CD4-positive, alpha-beta T cell treated with Interleukin-17A for 4 hours (primary cell): ENCODE measurements at places on chromosomes 12 and 14.

DNA sequence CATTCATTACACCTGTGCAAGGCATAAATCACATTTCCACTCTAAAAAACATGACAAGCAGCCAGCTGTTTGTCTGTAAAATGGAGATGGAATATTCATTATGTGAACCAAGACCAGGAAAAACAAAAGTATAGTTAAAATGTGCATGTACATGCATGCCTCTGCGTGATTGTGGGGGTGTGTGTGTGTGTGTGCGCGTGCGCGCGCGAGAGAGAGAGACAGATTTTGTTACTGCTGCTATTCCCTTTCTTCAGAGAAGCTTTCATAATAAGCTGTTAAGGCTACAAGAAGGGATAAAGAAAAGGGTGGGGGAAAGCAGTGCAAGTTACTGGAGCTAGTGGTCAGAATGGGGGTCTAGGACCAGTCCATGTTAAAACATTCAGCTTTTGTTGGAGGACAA is 430.3 kb downstream of the NAV3 start:
- DNase-seq = no peak

DNA sequence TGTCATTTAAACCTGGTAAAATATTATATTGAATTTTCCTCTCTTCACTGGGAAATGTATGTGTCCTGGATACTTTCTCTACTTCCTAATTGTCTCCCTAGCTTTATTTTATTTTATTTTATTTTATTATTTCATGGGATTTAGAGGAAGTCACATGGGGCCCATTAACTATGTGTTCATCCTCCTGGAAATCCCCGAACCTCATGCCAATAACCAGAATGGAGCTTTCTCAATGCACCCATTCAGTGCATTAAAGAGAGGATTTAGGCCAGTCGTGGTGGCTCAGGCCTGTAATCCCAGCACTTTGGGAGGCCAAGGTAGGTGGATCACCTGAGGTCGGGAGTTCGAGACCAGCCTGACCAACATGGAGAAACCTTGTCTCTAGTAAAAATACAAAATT is 1.3 kb upstream of the RPGRIP1 start:
- no peak for DNase-seq

DNA sequence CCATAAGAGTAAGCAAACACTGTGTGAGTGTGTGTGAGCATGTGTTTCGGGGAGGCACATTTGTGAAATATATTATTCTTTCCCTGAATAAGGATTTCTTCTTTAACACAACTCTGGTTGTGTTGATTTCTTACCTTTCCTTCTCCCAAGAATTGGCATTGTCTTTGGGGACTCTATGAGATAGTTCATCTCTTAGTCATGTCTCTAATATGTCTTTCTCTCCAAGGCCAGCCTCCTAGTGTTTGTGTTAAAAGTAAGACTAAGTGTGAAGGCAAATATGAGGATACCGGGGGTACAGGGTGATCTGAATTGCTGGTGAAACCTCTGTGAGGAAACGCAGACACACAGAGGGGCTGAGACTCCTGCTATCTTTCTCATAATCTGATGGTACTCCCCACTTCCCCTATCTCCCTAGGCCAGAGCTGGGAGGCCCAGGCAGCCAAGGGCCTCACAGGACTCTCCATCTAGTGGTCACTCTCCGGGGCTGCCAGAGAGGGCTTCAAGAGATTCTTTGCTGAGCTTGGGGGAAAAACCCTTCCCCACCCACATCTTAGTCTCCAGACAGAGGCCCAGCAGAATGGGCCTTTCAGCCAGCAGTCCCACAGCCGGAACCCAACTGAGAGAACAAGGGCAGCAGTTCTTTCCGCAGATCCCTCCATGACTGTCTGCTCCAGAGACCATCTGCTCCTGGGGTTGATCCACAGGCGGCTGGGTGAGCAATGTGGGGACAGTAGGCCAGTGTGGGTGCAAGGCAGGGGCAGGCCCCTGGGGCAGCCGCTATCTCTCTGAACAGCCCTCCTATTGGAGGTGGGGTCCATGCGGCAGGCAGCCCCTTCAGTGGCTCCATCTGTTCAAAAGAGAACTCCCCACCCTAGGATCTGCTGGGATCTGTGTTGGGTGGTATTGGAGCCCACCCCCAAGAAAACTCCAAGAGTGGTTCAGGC is 5.8 kb upstream of the HOXC12 start:
- no peak for DNase-seq

DNA sequence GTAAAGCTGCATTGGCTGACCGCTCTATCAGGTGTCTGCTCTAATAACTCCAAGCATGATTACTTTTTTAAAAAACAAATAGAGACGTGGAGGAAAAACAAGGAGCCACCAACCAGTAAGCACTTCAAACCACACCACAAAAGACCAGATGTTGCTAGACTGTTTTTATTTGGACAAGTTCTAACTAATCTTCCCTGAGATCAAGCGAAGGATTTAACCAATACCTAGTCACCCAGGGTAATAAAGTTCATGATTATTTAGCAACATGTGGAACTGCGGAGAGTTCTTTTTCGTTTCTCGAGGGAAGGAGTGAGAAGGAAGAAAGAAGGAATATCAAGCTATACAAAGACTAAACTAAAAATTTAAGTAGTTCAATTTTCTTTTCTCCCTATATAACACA is 288.1 kb downstream of the DUSP6 start:
- DNase-seq = no peak

DNA sequence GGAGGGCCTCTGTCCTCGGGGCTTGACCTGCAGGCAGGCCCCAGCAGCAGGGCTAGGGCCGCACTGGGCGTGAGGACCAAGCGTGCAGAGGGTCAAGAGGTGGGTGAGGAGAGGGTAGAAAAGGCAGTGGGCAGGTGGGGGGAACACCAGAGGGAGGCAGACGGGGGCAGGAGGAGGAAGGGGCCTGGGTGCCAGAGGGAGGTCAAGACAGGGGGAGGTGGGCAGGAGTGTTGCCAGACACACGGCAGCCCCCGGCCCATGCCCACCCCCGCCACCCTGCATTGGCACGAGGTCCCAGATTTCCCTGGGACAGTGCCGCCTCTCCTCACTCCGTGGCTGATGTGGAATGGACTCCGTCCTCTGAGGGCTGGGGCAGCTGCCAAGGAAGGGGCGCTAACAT is 8.2 kb downstream of the TMEM121 start:
- no peak for DNase-seq

GRCh38 chr12:20272801-20273200 is 95.5 kb upstream of the PDE3A start:
- DNase-seq = no peak

- DNase-seq = no peak
These were observed 114.8 kb upstream of the SFSWAP start for GRCh38 chr12:131596115-131596514.

GRCh38 chr14:104105822-104106470 is 20.4 kb downstream of the ASPG start:
- DNase-seq = no peak

DNA sequence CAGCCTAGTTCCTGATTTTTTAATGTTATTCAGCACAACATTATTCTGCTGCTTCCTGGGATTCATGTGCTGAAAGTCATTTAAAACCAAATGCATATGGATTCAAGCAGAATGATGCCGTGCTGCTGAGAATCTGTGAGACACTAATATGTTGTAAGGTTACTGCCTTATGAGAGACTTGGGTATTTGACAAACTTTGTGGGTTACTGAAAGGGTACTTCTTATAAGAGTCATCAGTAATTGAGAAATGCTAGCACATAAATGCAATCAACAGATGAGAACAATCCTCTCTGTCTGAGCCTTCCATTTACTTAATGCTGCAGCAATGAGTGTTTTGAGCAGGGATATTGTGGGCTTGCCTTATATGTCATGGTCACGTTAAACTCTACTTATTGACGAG is 175.7 kb downstream of the NPAS3 start:
- no peak for DNase-seq

DNA sequence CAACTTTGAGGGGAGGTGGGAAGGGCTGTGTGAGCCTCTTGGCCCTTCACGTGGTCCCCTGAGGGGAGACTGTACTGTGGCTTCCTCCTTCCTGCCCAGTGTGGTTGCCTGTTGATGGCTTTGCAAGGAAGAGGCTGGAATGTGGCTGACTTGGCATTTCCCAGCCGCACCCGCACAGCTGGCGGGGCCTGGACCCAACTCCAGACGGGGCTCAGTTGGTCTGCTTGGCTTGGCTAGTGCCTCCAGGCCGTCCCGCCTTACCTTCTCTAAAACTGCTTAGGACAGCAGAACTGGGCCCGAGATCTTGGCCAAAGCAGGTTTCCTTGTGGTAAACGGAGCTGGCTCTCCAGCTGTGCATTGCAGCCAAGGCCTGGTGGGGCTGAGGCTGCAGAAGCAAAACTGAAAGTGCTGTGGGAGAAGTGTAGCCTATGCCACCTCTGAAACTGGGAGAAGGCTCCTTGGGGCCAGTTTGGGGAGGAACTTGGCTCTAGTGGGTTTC is 139.5 kb downstream of the SMOC1 start:
- no peak for DNase-seq

- no peak for DNase-seq
These were observed 179.4 kb upstream of the ABCD2 start for GRCh38 chr12:39798977-39799376.

DNA sequence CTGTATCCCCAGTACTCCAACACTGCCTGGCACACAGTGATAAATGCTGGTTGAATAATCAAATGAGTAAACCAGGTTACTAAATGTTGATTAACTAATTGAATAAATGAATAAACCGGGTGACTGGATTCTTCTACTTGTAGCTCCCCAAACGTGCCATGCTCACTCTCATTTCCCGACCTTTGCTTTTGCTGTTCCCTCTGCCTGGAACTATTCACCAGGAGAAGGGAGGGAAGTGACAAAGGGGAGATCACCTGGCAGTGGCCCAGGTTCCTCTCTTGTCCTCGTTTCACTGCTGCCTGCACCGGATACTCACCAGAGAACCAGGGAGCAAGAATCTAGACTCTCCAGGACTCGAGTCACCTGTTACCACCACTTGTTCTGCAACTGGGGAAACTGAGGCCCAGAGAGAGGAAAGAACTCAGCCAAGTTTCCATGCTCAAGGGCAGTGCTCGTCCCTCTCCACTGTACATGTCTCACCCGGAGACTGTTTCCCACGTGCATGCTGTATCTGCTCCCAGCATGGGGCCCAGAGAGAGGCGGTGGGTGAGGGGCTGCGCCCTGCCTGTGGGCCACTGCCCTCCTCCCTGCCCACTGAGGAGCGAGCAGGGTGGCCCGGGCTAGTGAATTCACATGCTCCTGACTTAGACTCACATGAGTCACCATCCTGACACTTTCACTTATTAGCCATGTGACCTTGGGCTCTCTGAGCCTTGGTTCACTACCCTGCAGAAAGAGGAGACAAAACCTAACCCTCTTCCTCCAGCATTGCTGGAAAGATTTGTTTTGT is 17.7 kb upstream of the POP5 start:
- no peak for DNase-seq

- DNase-seq = no peak
These were observed 3.7 kb upstream of the SLC15A5 start for GRCh38 chr12:16281157-16281556.

DNA sequence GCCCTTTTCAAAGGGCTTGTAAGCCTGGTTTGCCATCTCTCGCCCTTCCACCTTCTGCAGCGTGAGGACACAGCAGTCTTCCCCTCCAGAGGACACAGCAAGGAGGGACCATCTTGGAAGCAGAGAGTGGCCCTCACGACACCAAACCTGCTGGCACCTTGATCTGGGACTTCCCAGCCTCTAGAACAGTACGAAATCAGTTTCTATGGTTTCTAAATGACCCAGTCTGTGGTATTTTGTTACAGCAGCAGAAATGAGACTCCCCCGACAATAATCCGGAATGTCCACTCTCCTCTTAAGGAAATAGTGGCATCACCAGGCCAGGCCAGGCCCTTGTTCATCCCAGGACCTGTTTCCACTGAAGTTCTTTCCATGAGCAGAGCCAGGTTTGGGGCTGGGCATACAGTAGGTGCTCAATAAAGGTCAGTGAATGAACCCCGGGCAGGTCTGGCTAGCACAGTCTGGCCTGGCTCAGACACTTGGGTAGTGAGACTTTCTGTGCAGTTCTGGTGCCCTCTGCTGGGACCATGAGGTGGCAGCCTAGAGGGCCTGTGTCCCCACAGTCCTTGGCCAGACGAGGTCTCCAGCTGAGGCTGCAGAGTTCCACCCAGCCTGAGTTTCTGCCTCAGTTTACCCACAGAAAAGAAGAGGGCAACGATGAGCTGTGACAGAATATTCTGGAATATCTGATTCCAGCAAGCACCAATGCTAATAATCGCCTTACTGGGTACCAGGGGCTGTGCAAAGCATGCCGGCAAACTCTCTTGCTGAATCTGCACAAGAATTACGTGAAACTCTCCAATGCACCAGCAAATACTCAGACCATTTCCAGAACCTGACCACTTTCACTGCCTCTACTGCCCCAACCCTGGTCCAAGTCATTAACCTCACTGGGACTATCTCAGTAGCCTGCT is 14.0 kb downstream of the ABCB9 start:
- DNase-seq = peak; percentile 83

- no peak for DNase-seq
These were observed 52.6 kb upstream of the BICD1 start for GRCh38 chr12:32053881-32054624.

GRCh38 chr12:29245246-29245645 is 96.2 kb downstream of the FAR2 start:
- no peak for DNase-seq

DNA sequence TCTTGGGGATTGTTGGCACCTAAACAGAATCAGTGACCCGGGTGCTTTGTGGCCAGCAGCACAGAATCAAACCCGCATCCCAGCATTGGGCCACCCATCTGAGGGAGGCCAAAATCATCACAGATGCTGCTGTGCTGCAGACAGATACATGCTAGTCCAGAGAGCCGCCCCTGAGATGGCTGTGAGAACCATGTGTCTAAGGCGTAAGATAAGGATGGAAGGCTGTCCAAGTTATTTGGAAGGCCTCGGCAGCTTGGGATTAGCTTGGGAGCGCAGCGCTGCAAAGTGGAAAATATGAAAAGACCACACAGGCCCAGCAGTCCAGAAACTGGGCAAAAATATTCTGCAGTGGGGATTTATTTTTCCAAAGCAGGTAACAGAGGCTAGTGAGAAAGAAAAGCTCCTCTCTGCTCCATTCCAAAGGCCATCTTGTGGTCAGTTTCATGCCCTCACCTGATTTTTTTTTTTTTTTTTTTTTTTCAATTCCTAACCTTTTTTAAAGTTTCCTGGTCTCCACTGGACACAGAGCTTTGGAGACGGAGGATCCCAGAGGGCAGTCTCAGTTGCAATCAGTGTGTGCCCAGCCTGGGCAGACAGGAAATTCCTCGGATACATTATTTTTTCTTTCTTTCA is 178.9 kb upstream of the BCL2L14 start:
- DNase-seq = no peak

DNA sequence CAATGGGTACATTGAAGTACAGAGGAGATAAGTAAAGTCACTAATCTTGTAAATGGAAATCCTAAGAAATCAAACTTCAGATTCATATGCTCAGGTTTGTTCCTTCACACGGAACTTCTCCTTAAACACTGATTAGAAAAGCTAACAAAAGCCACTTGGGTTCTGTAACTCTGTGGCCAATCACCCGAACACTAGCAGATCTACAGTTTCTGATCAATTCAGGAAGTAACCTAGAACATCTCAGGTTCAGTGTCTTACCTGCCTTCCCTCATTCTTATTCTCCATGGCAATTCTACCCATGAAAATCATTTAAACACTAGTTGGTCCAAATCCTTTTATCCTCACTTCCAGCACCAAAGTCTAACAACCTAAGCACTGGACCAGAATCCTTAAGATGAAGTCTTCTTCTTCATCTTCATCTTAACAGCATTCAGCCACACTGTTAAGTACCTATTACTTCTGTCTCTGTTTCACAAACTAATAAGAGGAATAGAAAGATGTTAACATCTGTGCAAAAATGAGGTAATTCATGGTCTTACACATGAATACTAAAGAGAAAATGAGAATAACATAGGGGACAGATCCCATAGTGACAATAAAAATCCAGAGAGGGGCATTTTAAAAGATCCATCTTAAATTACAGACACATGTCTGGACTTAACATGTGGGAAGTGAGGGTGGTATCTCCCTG is 184.5 kb downstream of the SSPN start:
- no peak for DNase-seq

- no peak for DNase-seq
These were observed 5.6 kb downstream of the LTA4H start for GRCh38 chr12:96029826-96030225.
